ENCODE measurements at places on chromosomes 5 and 9.
A peak's percentile ranks its signal among the peaks of the same experiment; 100 is the strongest.

- no peak for DNase-seq
Measured at GRCh38 chr9:88682431-88682831, 147.5 kb downstream of the NXNL2 start.

DNA sequence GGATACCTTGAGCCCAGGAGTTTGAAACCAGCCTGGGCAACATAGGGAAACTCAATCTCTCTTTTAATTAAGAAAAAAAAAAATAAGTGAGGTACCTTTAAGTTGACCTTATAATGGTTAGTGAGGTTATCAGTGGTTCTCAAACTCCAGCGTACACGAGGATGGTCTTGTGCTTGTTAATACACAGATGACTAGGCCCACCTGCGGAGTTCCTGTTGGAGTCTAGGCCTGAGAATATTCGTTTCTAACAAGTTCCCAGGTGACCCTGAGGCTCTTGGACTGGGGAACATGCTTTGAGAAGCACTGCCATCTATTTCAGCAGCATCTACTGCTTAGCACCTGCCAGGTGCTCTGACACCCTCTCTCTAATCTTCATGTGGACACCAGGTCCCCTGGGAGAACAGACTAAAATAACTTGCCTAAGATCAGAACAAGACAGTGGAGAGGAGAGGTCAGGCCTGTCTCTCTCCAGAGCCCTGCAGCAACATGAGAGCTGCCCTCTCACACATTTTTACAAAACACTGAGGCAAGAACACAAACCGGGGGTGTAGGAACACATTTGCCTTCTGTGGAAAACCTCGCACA, 24.6 kb downstream of the TLE1 start:
- no peak for DNase-seq

DNA sequence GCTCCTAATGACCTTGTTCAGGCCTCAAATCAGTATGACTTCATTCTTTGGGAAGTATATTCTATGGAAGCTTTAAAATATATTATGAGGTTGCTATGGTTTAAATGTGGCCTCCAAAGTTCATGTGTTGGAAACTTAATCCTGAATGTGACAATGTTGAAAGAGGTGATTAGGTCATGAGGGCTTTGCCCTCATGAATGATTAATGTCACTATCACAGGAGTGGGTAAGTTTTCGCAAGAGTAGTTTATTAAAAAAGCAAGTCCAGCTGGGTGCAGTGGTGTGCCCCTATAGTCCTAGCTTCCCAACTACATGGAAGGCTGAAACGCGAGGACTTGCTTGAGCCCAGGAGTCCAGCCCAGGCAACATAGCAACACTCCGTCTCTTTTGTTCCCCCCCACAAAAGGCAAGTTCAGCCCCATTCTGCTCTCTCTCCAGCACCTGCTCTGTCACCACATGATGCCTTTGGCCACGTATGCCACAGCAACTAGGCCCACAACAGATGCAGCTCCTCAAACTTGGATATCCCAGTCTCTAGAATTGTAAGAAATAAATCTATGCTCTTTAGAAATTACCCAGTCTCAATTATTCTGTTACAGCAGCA, 105.3 kb downstream of the SIL1 start:
- DNase-seq = no peak

GRCh38 chr5:83889971-83890745, 169.5 kb upstream of the HAPLN1 start:
- peak; percentile 53 for DNase-seq

DNA sequence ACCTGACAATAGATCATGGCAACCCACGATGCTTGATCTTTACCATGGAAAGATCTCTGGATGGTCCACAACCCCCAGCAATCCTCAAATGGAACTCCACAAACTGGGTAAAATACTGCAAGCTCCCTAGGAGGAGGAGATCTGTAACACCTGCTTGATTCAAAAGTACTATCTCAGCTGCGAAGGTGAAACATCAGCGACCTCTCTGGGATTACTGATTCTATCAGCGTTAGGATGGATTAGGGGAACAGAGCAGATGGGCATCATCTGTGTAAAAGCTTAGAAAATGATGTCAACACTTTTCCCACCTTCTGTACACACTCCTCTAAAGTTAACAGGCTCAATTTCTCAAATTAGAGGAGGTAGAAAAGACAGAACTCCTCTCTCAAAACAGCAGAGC, 31.5 kb upstream of the TRPC7 start:
- DNase-seq = no peak

DNA sequence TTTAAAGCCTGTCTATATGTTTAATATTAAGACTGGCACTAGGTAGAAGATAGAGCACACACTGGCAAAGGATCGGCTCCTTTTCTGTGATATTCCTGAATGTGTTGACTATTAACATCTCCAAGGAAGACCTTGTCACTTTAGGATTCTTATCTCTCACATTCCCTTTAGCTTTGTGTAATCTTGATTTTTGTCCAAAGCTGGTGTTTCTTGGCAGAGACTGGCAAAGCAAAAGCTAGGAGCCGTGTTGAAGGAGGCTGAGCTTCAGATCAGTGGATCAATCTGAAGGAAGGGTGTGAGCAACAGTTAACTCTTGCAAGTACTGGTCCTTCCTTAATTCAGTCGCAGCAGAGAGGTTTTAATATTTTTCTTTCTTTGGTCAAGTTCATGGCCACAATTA, 830.4 kb upstream of the ZNF608 start:
- DNase-seq = peak; percentile 49

- no peak for DNase-seq
Measured at GRCh38 chr5:35309365-35310130, 79.3 kb upstream of the PRLR start.

DNA sequence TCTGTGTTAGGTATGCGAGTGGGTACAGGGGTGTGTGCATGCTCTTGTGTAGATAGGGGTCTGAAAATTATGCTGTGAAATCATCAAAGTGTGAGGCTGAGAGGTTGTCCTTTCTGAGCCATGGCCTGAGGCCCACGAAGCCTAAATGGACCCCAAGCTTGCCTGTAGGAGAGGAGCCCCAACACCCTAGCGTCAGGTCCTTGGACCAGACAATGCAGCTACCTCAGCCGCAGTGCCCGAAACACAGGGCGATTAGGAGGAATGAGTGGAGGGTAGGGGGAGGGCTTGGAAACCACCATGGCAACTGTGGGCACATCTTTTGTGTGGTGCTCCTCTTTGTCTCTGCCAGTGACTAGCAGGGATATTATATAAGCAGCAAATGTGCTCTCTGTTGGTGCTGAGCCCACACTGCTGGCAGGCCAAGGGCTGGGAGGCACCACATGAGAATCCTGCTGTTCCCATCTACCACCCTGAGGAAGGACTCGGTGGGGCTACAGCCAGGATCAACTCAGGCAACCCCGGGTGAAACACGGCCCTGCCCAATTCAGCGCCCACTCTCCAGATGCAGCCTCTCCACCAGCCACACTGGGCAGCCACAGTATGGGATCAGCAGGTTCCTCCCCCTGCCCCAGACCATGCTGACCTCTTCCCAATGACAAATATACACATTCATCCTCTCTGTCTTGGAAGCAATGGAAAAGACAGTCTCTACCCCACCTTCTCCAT, 84.6 kb upstream of the FSTL4 start:
- peak; percentile 66 for DNase-seq

DNA sequence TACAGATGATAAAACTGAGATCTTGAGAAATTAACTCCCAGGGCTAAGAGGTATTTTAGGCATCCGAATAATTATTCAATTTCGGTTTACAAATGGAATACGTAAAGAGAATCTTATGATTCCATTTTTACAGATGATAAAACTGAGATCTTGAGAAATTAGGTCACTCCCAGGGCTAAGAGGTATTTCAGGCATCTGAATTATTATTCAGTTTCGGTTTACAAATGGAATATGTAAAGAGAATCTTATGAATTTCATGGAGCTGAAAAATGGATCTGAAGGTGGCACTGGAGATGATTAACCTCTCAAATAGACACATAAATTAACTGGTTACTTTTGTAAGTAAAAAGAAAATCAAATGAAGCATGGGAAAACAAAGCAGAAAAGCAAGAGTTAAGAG, 44.2 kb downstream of the FGF1 start:
- no peak for DNase-seq

- no peak for DNase-seq
Measured at GRCh38 chr9:23232831-23233230, 593.2 kb downstream of the ELAVL2 start.

- DNase-seq = peak; percentile 27
Measured at GRCh38 chr5:20105915-20106314, 117.9 kb upstream of the CDH18 start.

DNA sequence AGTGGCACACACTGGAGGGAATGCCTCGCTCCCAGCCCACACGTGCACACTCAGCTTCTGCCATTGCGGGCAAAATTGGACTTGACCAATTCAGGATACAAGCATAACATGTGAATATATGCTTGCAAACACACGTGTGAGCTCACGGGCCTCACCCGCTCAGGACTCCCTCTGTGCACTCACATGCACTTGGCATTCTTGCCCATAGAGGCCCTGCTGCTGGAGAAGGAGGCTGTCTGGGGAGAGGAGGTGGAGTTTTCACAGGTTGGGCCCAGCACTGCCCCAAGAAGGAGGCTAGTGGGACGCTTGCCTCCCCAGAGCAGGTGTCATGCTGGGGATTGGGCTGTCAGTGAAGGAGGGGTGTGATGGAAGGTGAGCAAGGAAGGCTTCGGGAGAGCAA, 1.7 kb downstream of the MYMK start:
- no peak for DNase-seq

GRCh38 chr5:172170251-172170701, 17.7 kb downstream of the STK10 start:
- DNase-seq = no peak

DNA sequence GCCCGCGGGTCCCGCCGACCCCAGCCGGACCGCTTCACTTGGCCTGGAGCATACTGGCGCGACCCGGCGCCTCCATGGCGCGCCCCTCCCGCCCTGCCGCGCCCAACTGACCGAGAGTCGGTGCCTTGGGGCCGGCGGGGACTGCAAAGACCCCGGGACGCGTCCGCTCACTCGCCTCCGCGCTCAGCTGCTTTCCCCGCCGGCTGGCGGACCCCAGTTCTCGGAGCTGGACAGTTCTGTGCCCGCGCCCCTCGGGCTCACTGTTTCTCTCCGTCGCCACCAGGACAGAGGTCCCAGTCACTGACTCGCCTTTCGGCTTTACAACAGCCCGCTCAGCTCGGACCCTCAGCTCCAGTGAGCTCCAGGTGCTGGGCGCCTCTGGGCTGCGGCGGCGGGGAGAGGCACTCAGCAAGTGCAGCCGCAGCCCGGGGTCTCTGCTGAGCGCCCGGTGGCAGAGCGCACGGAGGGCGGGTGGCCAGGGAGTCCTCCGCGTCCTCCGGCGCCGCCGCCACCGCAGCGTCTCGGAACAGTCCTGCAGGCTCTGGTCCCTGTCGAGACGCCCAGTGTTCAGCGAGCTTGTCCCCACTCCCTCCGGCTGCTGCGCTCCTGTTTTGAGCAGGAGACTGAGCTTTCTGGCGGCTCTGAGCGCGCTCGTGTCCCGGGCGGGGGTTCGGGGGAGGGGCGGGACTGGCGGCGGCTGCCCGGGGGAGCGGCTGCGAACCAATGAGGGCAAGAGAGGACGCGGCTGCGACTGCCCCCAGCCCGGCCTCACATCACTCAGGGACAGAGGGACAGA, at the start of gene SMIM32:
SMIM32 (minus strand) TSS at position 637 of the 796 bp plus-strand sequence. CDS start 638 bp downstream, outside the sequence.
- peak; percentile 77 for DNase-seq

DNA sequence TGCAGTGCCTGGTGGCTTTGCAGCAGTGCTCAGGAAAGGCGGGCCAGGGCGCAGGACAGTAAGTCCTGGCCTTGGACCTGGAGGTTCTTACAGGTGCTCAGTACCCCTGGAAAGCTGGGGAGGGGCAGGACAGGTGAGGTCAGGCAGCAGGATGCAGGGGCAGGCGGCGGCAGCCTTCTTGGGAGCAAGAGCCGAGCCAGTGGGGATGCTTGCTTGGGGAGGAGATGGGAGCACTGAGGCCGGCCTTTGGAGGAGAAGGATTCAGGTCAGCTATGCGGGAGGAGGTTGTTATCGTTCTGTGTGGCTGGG, 98.0 kb downstream of the COL5A1 start:
- no peak for DNase-seq

DNA sequence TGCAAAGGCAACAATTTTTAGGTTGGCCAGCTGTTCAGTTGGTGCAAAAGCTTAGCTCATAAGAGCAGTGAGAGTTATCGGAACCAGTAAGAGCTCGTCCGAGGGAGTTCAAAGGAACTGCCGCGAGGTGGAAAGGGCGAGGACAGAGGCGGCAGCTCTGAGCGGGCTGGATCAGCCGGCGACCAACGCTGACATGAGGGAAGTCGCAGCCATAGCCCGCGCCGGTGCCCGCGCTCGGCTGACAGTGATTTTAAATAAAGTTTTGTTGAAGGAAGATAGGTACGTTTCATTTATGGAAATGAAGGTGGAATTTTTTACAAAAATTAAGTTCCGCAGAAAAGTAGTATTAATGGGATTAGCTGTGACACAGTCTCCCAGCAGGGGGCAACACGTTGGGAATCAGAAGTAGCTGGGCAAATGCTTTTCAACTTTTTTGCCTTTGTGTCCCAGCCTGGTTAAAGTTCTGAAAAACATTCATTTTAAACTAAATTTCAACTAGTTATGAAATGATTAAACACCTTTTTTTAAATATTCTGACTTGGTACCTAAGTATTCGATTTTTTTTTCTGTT, 43.2 kb downstream of the FBXO4 start:
- DNase-seq = no peak

- peak; percentile 60 for DNase-seq
Measured at GRCh38 chr5:110268283-110268682, 458.2 kb downstream of the TMEM232 start.

GRCh38 chr5:21236971-21237427, 1249.0 kb upstream of the CDH18 start:
- DNase-seq = no peak

DNA sequence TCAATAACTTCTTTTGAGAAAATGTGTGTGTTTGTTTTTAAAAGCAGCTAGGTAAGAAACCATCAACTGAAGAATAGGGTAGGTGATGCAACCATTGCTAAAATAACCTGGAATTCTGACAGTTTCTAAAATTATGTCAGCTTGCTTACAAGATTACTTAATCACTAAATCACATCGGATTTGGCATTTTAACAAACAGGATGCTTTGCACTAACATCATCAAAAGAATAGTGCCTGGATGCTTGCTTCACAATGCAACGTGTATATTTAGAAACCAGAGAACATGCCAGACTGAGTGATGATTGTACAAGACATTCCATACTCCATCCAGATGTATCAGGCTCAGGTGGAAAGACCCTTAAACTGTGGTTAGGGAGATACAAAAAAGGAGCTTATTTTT, 43.9 kb downstream of the PAM start:
- no peak for DNase-seq

DNA sequence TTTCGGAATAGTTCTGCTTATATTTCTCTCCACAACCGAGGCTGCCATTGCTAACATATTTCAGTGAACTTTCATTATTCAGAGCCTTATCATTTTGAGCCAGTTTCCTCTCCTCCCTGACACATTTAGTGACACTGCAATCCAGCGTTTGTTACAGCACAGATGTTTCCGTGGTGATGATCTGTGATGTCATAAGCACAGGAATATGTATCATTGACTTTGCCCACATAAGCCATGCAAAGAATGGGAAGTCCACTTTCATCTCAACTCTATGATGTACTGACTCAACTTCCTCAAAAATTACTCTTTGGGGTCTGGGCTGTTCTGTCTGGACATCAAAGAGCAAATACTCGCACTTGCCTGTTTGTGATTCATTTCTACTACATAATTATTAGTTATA, 291.8 kb downstream of the EBF1 start:
- no peak for DNase-seq

GRCh38 chr9:98254228-98255060, 1.0 kb downstream of the TBC1D2 start:
- no peak for DNase-seq

Data from brain (organoid and tissue), 16 donors.